ENCODE measurements at places on chromosomes 6 and 20.
A peak's percentile ranks its signal among the peaks of the same experiment; 100 is the strongest.

GRCh38 chr20:39155971-39156370 lies 193.8 kb downstream of the DHX35 start:
- no peak for DNase-seq

- peak; percentile 84 for DNase-seq
Measured at GRCh38 chr20:34874094-34874654, 1.5 kb upstream of the GGT7 start.

GRCh38 chr6:110816677-110817076 lies 1.4 kb upstream of the CDK19 start:
- DNase-seq: no peak

- peak; percentile 78 for DNase-seq
Measured at GRCh38 chr20:6975311-6975710, 207.8 kb downstream of the BMP2 start.

GRCh38 chr20:46959081-46959692 lies 64.5 kb downstream of the EYA2 start:
- DNase-seq: peak; percentile 82

DNA sequence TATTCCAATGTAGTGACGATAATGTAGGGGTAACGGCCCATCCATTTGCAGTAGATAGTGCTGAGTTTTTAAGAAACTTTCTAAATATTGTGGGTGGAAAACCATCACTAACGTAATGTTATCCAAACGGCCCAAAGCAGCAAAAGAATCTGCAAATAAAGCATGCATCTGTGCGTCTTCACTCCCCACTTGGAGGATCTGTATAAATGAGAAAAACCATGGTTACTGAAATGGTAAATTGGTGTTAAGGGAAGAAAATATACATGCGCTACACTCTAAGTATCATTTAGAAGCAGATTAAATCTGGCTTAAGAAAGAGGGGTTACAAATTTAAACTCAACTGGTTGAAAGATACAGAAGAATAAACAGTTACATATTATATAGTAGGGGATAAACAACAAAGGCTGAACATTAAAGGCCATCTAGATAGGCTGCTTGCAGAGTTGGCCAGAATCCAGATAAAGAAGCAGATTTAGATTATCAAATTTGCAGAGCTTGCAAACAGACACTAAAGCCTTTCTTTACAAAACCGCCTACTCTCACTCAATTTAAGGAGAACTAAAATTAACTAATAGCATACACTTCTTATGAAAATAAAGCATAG lies 93.3 kb downstream of the SESN1 start:
- no peak for DNase-seq

- DNase-seq: no peak
Measured at GRCh38 chr6:157658301-157658700, 164.7 kb upstream of the SNX9 start.

- DNase-seq: no peak
Measured at GRCh38 chr20:48738399-48739304, 89.1 kb downstream of the PREX1 start.

GRCh38 chr20:19074356-19074755 lies 138.1 kb upstream of the SLC24A3 start:
- DNase-seq: no peak

GRCh38 chr6:33693186-33694105 lies 18.1 kb downstream of the UQCC2 start:
- DNase-seq: no peak

DNA sequence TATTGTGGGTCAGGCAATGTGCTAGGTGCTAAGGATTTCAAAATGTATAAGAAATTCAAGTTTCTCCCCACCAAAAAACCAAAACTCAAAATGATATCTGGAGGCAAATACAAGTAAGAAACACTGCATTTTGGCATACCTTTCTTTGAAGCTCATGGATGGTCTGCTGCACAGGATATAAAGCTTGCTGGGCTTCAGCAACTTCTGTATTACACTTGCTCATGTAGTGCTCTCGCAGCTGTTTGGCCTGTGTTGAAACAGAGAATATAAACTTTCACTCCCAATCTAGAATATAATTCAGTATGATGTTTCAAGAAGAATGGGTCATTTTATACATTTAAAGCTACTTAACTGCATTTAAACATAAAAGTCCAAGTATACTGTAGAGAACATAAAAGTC lies 39.6 kb downstream of the SHPRH start:
- no peak for DNase-seq

DNA sequence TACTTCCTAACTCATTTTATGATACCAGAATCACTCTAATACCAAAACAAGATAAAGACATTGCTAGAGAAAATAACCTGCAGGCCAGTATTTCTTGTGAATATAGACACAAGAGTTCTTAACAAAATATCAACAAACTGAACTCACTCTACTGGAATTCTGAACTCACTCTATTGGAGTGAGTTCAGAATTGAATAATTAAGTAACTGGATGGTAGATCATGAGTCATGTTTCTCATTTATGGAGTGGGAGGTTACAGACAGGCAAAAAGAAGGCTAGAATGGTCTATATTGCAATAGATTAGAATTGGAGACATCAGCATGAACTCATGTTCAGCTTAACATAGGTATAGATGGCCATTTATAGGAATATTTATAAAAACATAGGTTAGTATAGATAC lies 26.6 kb upstream of the C6orf58 start:
- peak; percentile 54 for DNase-seq

GRCh38 chr6:169960003-169960344 lies 208.6 kb downstream of the ERMARD start:
- no peak for DNase-seq

GRCh38 chr6:11500008-11500407 lies 37.5 kb upstream of the TMEM170B start:
- no peak for DNase-seq

DNA sequence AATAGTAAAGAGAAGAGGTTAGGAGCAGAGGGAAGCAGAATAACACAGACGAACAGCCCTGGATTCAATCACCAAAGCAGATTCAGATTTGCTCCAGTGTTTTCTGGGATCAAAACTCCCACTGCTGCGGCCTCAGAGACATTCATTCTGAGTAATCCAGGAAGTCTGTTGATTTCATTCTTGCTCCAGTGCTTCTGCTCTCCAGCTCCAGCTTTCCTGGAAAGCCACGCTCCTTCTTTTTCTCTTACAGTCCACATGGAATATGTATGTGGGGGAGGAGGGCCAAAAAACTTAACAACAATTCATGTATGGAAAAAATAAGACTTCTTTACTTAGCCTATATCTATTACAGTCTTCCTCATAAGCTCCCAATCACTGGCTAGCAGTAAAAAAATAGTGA lies 26.4 kb upstream of the UST start:
- no peak for DNase-seq

DNA sequence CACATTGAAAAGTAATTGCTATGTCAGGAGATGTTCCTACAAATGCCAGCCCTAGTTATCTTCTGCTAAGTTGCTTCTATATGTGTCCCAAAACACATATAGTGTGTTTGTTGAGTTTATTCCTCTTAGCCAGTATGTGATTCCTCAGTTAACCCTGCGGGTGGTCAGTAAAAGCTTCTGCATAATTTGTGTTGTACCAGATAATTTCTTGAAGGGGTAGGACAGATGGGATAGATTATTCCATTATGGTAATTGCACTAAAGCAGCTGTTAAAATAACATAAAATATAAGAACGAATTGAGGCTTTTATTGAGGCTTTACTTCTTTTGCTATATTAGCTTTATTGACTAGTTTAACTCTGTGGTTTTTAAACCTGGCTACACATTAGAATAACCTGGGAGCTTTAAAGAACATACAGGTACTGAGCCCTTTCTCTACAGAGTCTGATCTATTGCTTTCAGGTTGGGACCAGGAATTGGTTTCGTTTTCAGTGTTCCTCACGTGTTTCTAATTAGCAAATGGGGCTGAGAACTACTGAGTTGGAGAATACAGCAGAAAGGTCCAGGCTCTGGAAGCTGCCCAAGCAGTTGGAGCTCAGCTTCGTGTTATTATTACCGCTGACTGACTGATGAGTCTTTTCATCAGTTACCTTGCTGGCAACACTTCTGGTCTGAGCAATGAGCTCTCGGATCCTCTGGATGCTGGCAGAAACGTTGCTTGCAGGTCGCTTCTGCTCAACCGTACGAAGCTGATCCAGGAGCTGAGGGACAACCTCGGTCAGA lies 56.9 kb downstream of the FAM229B start:
- peak; percentile 57 for DNase-seq

DNA sequence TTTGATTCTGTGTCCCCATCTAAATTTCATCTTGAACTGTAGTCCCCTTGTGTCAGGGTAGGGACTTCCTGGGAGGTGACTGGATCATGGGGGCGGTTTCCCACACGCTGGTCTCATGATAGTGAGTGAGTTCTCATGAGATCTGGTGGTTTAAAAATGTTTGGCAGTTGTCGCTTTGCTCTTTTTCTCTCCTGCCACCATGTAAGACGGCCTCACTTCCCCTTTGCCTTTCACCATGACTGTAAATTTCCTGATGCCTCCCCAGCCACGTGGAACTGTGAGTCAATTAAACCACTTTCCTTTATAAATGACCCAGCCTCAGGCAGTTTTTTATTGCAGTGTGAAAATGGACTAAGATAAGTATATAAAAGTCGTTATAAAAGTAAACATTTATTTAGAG lies 80.5 kb upstream of the SGK1 start:
- no peak for DNase-seq

GRCh38 chr6:55448451-55448850 lies 121.2 kb downstream of the GFRAL start:
- DNase-seq: no peak

- no peak for DNase-seq
Measured at GRCh38 chr6:143539734-143540133, 28.2 kb upstream of the FUCA2 start.

GRCh38 chr6:81668615-81669047 lies 83.8 kb downstream of the TENT5A start:
- DNase-seq: no peak

GRCh38 chr6:6406715-6407070 lies 86.2 kb upstream of the F13A1 start:
- DNase-seq: no peak

- no peak for DNase-seq
Measured at GRCh38 chr6:24974182-24975171, 38.7 kb upstream of the RIPOR2 start.

GRCh38 chr6:56902641-56903464 lies 52.1 kb upstream of the BEND6 start:
- DNase-seq: peak; percentile 56

GRCh38 chr6:37210313-37210968 lies 40.5 kb downstream of the PIM1 start:
- peak; percentile 60 for DNase-seq

GRCh38 chr6:42774201-42774600 lies 7.7 kb upstream of the BICRAL start:
- no peak for DNase-seq

- DNase-seq: no peak
Measured at GRCh38 chr6:44329858-44330257, 12.6 kb upstream of the SPATS1 start.

- DNase-seq: no peak
Measured at GRCh38 chr6:167327391-167327790, 2.5 kb downstream of the TTLL2 start.

DNA sequence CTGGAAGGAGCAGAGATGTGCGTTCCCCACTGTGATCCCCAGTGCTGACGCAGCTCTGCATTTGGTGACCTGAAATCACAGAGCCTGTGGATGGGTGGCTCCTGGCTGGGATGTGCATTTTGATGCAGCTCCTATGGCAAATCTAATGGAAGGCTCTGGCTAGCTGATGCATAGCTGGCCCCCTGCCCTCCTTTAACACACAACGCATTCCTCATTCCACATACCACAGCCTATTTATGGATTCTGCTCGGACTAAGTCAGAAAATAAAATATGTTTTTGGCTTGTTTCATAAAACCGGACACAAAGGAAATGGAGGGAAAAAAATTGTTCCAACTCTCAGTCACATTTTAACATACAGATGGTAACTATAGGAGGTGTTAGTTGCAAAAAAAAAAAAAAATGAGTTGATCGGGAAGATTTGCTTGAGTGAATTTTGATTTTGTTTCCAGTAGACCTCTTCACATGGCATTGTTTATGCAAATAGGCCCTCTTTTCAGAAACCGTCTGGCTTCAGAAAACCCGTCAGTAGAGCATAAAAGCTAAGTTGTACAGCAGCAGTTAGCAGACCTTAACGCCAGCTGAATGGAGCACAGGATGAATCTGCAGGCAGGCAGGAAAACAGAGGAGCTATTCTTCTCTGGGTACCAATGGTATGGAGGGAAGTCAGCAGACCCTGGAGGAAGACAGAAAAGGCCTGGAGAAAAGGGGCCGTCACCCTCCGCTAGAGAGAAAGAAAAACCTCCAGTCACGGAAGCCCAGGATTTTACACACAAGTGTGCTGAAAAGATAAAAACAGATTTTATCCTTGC lies 215.4 kb downstream of the HDGFL1 start:
- DNase-seq: no peak

- DNase-seq: peak; percentile 14
Measured at GRCh38 chr6:8857160-8857559, 421.8 kb upstream of the SLC35B3 start.

DNA sequence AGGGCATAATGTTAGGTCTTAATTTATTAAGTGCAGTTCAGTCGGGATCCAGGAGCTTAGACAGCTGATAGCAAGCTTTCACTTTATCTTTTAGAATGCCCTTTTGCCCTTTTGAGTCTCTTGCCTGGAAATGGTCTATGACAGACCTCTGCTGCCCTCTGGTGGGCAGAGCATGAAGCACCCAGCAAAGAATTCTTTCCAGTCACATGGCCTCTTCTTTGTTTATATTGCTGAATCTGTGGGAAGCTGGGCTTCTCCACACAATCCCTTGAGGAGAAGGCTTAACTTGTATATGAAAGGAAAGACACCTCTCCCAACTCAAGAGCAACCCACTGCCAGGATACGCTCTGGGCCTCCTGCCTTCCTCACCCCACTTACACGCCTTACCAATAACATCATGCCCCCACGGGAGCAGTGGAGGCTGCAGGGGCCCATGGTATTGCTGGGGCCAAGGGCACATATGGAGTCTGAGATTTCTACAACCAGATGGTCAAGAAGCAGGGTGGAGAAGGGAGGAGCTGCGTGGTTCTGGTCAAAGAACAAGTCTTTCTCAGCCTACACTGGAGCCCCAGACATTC lies 20.4 kb downstream of the WFDC3 start:
- peak; percentile 62 for DNase-seq

Measured in fibroblast of gingiva (primary cell).